Mesenchymal stem cell (in vitro differentiated cells and primary cell): ENCODE measurements at places on chromosomes 16 and 17.
A peak's percentile ranks its signal among the peaks of the same experiment; 100 is the strongest.

DNA sequence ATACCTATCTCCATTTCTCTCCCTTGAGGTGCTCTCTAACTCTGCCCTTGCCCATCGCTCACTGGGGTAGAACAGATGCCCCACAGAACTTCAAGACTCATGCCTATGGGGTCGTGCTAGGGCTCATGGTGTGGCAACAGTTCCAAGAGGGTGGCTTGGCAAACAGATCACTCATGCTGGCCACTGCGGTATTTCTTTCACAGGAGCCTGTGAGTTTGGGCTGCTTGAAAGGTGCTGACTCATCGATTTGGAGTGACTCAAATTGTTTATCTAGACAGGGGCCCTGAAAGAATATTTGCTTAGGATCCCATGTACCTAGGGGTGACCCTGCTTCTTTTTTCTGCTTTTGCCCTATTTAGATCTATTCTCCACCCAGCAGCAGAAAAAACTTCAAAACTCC, 69.9 kb downstream of the IRX5 start:
- H3K4me1 ChIP-seq = peaks cover 4% of the 10 kb centered on the region
- no peak overlapping the region for H3K27ac ChIP-seq
- no peak for DNase-seq
- H3K36me3 ChIP-seq = no peaks in the 10 kb centered on the region

DNA sequence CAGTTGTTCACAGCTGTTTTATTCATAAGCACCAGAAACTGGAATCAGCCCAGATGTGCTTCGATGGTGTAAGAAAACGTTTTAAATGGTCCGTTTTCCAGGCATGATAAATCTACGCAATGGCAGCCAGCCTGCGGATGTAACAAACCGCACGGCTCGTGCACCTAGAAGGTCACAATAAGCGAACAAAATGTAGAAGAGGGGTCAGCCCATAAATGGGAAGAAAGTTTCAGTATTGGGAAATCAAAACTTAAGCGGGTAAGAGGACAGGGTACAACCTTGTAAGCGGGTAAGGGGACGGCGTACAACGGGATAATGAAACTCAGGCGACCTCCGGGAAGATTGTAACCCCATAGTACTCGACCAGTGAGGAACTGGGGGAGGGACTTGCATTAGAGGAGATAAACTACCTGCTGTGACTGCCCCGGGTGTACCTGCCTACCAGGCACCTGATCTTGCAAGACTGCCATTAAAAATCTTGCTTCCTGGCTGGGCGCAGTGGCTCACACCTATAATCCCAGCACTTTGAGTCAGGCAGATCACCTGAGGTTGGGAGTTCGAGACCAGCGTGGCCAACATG, 66.6 kb downstream of the ANKRD11 start:
- H3K4me3 ChIP-seq = no peak overlapping the region
- peaks cover 25% of the 10 kb centered on the region for H3K4me1 ChIP-seq
- no peak overlapping the region for H3K27ac ChIP-seq
- no peaks in the 10 kb centered on the region for H3K36me3 ChIP-seq
- no peaks in the 10 kb centered on the region for H3K27me3 ChIP-seq

- no peak for DNase-seq
- H3K36me3 ChIP-seq = no peaks in the 10 kb centered on the region
- H3K4me3 ChIP-seq = no peak overlapping the region
- no peaks in the 10 kb centered on the region for H3K27me3 ChIP-seq
- H3K4me1 ChIP-seq = no peaks in the 10 kb centered on the region
These were observed 798.3 kb downstream of the CDH8 start for GRCh38 chr16:61237884-61238485.

DNA sequence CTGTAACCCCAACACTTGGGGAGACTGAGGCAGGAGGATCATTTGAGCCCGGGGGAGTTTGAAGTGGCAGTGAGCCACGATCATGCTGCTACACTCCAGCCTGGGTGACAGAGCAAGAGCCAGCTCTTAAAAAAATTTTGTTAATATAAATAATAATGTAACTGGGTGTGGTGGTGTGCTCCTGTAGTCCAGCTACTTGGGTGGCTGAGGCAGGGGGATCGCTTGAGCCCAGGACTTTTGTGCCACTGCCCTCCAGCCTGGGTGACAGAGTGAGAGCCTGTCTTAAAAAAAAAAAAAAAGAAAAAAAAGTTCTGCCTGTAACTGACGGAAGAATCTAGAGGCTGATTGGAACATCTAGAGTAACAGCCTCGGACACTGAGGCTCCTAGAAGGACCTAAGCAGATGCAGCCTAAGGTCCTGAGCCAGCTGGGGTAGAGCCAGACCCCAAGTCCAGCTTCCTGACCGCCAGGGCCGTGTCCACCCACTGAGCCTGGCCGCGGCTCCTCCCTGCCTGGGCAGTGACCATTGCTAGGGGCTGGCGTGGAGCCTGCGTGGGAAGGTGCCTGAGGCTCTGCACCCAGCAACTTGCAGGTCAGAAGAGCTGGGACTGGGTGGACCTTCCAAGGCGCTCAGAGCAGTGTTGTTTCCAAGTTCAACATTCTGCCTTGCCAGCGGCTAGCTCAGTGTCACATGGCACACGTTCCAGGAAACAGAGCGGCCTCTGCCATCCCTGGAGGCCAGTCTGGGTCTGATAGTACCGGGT, 209.4 kb upstream of the CIBAR2 start:
- no peak overlapping the region for H3K4me3 ChIP-seq
- no peaks in the 10 kb centered on the region for H3K36me3 ChIP-seq
- peaks cover 14% of the 10 kb centered on the region for H3K4me1 ChIP-seq
- peak; percentile 78 for DNase-seq

DNA sequence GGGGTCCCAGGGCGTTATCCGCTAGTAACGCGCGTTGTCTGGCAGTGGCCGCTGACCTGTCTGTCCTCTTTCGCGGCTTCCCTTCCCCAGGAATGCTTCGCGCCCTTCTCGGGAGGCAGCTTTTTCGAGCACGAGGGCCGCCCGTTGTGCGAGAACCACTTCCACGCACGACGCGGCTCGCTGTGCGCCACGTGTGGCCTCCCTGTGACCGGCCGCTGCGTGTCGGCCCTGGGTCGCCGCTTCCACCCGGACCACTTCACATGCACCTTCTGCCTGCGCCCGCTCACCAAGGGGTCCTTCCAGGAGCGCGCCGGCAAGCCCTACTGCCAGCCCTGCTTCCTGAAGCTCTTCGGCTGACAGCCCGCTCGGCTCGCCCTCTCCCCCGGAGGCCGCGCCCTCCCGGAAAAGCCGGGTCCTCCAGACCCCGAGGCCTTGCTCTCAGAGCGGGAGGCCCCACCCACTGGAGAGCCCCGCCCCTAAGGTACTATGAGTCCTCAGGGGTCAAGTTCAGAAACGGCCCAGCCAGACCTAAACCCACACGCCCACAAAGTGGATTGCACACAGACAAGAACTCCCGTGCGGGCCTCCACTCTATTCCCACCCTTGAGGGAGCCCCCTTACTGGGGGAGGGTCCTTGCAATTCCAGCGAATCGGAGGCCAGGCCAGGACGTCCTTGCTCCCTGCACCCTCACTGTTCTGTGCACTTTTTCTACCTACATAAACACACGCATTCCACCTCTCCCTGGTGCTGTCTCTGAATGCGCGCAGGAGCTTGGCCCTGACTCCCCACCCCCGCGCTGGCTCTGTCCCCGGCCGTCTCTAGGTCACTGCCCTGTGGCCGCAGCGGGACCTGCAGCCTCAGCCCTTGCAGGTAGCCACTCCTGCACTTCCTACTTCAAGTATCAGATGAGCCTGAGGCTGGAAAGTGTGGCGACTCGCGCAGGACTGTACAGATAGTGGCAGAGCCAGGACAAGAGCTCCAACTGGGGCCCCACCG, 5.4 kb upstream of the SLC5A2 start:
- no peak overlapping the region for H3K4me3 ChIP-seq
- no peak overlapping the region for H3K27ac ChIP-seq
- H3K4me1 ChIP-seq = peaks cover 25% of the 10 kb centered on the region
- H3K27me3 ChIP-seq = no peaks in the 10 kb centered on the region

GRCh38 chr16:2511128-2511800, 2.5 kb upstream of the ATP6V0C start:
- H3K27me3 ChIP-seq = no peaks in the 10 kb centered on the region
- peaks cover 10% of the 10 kb centered on the region for H3K36me3 ChIP-seq
- H3K4me1 ChIP-seq = peaks cover 44% of the 10 kb centered on the region
- no peak overlapping the region for H3K27ac ChIP-seq
- H3K4me3 ChIP-seq = no peak overlapping the region

DNA sequence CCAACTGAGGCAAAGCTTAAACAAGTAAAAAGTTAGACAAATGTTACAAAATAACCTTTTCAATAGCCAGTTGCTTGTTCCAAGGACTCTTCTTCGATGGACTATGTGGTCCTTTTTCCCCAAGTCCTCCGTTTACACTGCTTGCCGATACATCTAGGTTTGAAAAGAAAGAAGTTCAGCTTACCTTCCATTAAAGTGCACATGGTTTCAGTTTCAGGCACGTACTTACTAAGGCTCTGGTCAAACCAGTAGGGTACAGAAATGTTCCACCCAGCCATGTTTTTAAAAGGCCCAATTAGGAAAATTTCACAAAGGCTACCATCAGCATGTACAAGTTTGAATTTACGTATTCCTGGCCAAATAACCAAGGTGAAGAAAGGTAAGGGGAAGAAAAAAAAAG, 2.1 kb downstream of the SRSF2 start:
- H3K27me3 ChIP-seq = no peaks in the 10 kb centered on the region
- H3K27ac ChIP-seq = no peak overlapping the region
- H3K4me1 ChIP-seq = no peaks in the 10 kb centered on the region
- peaks cover 12% of the 10 kb centered on the region for H3K36me3 ChIP-seq
- H3K4me3 ChIP-seq = peak overlapping the region; percentile 95

GRCh38 chr16:67842509-67843342, 606 bp downstream of the THAP11 start:
- H3K36me3 ChIP-seq = peaks cover 4% of the 10 kb centered on the region
- DNase-seq = peak; percentile 82
- H3K4me1 ChIP-seq = peaks cover 19% of the 10 kb centered on the region
- peak overlapping the region; percentile 34 for H3K27ac ChIP-seq
- no peaks in the 10 kb centered on the region for H3K27me3 ChIP-seq

DNA sequence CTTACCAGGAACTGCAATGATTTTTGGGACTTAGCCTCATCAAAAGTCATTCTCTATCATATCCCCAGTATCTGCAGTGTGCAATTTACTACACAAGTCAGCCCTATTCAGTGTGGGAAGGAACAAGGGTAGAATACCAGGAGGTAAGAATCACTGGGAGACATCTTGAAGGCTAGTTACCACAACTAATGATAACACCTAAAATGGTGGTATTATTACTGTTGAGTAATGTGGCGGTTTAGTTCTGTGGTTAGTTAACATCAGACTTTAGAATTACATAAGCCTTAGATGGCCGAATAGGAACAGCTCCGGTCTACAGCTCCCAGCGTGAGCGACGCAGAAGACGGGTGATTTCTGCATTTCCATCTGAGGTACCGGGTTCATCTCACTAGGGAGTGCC, 567.9 kb upstream of the CDH11 start:
- H3K4me1 ChIP-seq = no peaks in the 10 kb centered on the region
- no peaks in the 10 kb centered on the region for H3K27me3 ChIP-seq
- no peak overlapping the region for H3K27ac ChIP-seq
- H3K4me3 ChIP-seq = no peak overlapping the region
- DNase-seq = no peak

- H3K27me3 ChIP-seq = no peaks in the 10 kb centered on the region
- H3K4me1 ChIP-seq = no peaks in the 10 kb centered on the region
- no peak overlapping the region for H3K27ac ChIP-seq
- no peak overlapping the region for H3K4me3 ChIP-seq
These were observed 12.7 kb downstream of the CNEP1R1 start for GRCh38 chr16:50037662-50038220.

- DNase-seq = no peak
- H3K27me3 ChIP-seq = peaks cover 54% of the 10 kb centered on the region
- no peak overlapping the region for H3K4me3 ChIP-seq
- H3K27ac ChIP-seq = no peak overlapping the region
These were observed 50.6 kb downstream of the MGAT5B start for GRCh38 chr17:76918811-76919210.

DNA sequence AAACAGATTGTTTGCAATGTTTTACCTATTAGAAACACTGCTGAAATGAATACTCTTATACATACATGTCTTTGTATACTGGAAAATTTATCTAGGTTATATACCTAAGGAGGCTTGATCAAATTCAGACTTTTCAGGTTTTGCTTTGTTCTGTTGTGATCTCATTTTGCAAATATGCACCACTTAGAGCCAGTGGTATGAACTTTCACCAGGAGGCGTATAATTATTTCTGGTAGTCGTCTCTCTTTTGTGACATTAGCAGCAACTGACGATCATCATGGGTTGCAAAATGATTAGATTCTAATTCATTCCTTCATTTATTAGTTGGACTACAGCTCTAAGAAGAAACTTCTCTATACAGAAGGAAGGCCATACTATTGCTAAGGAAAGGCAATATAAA, 26.9 kb downstream of the AP1G1 start:
- H3K27me3 ChIP-seq = no peaks in the 10 kb centered on the region
- H3K4me3 ChIP-seq = no peak overlapping the region
- H3K36me3 ChIP-seq = peaks cover 20% of the 10 kb centered on the region
- no peak overlapping the region for H3K27ac ChIP-seq

- no peaks in the 10 kb centered on the region for H3K36me3 ChIP-seq
- DNase-seq = no peak
- H3K27me3 ChIP-seq = no peaks in the 10 kb centered on the region
- peak overlapping the region; percentile 88 for H3K4me3 ChIP-seq
- peaks cover 4% of the 10 kb centered on the region for H3K4me1 ChIP-seq
These were observed 2.9 kb downstream of the NFAT5 start for GRCh38 chr16:69568676-69569075.

- no peak for DNase-seq
- H3K27me3 ChIP-seq = peaks cover 14% of the 10 kb centered on the region
- no peak overlapping the region for H3K27ac ChIP-seq
- no peaks in the 10 kb centered on the region for H3K36me3 ChIP-seq
These were observed 18.5 kb upstream of the SLC35G3 start for GRCh38 chr17:35212668-35213067.

GRCh38 chr16:11744075-11744470, 1.4 kb upstream of the TXNDC11 start:
- no peak overlapping the region for H3K4me3 ChIP-seq
- H3K27ac ChIP-seq = no peak overlapping the region
- no peak for DNase-seq
- H3K36me3 ChIP-seq = peaks cover 8% of the 10 kb centered on the region

GRCh38 chr16:59169168-59169567, 435.1 kb upstream of the GOT2 start:
- no peaks in the 10 kb centered on the region for H3K4me1 ChIP-seq
- H3K27ac ChIP-seq = no peak overlapping the region
- no peak overlapping the region for H3K4me3 ChIP-seq
- H3K27me3 ChIP-seq = no peaks in the 10 kb centered on the region
- no peaks in the 10 kb centered on the region for H3K36me3 ChIP-seq

- peaks cover 5% of the 10 kb centered on the region for H3K27me3 ChIP-seq
- H3K36me3 ChIP-seq = no peaks in the 10 kb centered on the region
- no peaks in the 10 kb centered on the region for H3K4me1 ChIP-seq
- H3K27ac ChIP-seq = no peak overlapping the region
- DNase-seq = no peak
- H3K4me3 ChIP-seq = no peak overlapping the region
These were observed 24.4 kb upstream of the SMG1 start for GRCh38 chr16:18950469-18951185.

- H3K4me1 ChIP-seq = no peaks in the 10 kb centered on the region
- no peak overlapping the region for H3K27ac ChIP-seq
- no peak overlapping the region for H3K4me3 ChIP-seq
- H3K36me3 ChIP-seq = no peaks in the 10 kb centered on the region
These were observed 305.1 kb upstream of the GOT2 start for GRCh38 chr16:59039066-59039720.

- no peaks in the 10 kb centered on the region for H3K36me3 ChIP-seq
- no peak for DNase-seq
- peak within 1 kb of the TSS; percentile 56 for H3K4me3 ChIP-seq
- no peak within 1 kb of the TSS for H3K27ac ChIP-seq
- H3K27me3 ChIP-seq = no peaks in the 10 kb centered on the region
- H3K4me1 ChIP-seq = peaks cover 12% of the 10 kb centered on the region
These were observed at the start of gene MARCHF10 for GRCh38 chr17:62807812-62808575. TSS of gene MARCHF10 (minus strand) at chr17:62808314. CDS start at chr17:62801735, 6,579 bp downstream.
